ENCODE measurements at places on chromosomes 11 and 22.
A peak's percentile ranks its signal among the peaks of the same experiment; 100 is the strongest.

DNA sequence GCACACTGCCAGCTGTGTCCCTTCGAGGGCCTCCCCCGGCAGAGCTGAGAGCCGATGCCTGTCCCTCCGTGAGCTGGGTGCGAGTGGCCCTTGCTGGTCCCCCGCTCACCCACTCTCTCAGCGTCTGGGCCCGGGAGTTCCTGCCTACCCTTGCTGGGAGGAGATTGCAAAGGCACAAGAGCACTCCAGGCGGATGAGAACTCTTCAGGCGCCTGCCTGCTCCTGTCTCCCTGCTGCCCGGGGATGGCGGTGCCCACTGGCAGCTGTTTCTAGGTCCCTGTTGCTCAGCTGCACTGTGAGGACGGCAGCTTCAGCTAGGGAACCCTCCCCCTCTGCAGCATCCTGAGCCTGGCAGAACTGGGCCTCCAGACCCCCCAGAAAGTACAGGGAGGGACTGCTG is 61.1 kb downstream of the FLRT1 start:
- DNase-seq, result no peak

- no peak for DNase-seq
These were observed 17.5 kb downstream of the POLA2 start for GRCh38 chr11:65279279-65279678.

- no peak for DNase-seq
These were observed 851 bp downstream of the SPTBN2 start for GRCh38 chr11:66728038-66728692.

GRCh38 chr11:61985869-61986268 is 18.4 kb upstream of the FTH1 start:
- DNase-seq, result no peak

- no peak for DNase-seq
These were observed 38.6 kb upstream of the LMO2 start for GRCh38 chr11:33930317-33931021.

- DNase-seq, result no peak
These were observed 60.6 kb upstream of the TCF20 start for GRCh38 chr22:42331014-42331413.

DNA sequence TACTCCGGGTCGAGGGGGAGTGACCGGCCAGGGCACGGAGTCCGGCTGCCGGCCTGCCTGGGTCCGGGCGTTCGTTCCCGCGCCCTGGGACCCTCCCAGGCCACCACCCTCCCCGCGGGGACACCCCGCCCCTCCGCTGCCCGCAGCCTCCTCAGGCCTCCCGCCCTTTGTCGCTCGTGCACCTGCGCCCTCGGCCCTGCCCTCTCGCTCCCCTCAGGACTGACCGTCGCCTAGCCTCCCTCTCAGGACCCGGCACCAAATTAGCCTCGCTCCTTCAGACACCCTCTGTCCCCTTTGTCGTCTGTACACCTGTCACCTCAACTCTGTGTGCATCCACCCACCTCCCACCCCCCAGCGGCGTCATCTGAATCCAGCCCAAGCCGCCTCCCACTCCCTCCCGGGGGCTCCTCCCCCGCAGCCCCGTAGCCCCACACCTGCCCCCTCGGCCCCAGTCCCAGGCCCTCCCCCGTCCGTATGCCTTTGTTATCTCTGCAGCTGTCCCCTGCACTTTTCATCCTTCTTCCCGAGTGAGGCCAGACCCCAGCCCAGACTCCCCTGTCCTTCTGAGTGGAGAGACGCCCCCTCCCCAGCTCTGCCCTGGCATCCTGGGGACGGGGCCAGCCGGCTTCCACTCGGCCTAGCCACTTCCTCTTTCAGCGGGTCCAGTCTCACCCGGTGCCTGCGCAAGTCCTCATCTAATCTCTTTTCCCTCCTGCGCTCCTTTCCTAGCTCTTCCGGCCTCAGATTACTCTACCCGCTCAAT is 643 bp downstream of the TIGD3 start:
- DNase-seq, result no peak

GRCh38 chr11:35245056-35245455 is 106.1 kb downstream of the CD44 start:
- no peak for DNase-seq

GRCh38 chr11:122023614-122024250 is 92.3 kb downstream of the BLID start:
- DNase-seq, result no peak

- DNase-seq, result no peak
These were observed 177.4 kb downstream of the BUD13 start for GRCh38 chr11:116595305-116595880.

DNA sequence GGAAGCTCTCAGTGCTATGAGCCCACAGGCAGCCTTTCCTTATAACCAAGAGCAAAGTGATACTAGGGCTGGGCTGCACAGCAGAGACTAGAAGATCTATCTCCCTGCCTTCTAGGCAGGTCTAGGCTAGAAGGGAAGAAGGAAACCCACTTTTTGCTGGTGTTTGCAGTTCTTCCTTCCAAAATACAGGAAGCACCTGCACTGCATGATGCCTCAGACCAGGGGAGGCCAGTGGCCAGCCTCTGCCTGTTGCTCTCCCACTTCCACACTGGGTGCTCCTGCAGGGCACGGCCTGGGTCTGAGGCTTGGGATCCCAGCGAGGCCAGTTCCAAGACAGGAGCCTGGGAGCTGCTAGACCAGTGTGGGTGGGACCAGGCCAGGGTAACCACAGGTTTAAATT is 6.0 kb upstream of the UCP3 start:
- no peak for DNase-seq

GRCh38 chr22:43412808-43413795 is 1.3 kb downstream of the MPPED1 start:
- no peak for DNase-seq

DNA sequence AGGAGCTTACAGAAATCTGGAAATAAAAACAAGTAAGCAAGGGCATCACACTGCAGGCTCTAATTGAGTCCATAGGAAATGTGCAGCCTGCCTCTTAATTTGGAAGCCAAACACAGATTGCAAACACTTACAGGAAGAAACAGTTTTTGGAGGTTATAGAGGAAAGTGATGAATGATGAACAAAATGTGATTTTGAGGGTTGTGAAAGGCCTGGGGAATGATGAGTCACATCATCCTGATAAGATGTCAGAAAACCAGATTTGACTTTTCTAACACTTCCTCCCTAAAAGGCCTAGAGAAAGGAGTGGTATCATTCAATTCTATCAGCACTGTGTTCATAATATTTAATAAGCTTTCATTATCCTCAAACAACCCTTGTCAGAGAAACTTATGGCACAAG is 96.6 kb upstream of the POU2AF2 start:
- no peak for DNase-seq

GRCh38 chr11:111540114-111540936 is at the start of gene LAYN:
Gene LAYN (plus strand): TSS chr11:111540720. CDS start chr11:111540844, 124 bp downstream.
- peak; percentile 34 for DNase-seq

DNA sequence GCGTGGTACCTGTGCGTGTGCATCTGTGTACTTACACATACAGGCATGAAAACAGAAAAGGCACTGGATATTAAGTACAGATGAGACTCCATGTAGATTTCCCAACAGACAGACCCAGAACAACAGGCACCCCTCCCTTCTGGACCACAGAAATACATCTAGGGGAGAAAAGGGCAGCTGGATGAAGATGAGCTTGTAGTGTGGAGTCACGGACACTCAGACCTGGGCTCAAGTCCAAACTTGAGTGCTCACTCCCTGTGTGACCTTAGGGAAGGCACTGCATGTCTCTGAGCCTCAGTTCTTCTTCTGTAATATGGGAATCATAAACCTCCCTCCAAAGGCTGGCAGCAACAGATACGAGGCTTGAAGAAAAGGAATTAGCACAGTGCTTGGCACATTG is 108.9 kb downstream of the GALNT18 start:
- no peak for DNase-seq

DNA sequence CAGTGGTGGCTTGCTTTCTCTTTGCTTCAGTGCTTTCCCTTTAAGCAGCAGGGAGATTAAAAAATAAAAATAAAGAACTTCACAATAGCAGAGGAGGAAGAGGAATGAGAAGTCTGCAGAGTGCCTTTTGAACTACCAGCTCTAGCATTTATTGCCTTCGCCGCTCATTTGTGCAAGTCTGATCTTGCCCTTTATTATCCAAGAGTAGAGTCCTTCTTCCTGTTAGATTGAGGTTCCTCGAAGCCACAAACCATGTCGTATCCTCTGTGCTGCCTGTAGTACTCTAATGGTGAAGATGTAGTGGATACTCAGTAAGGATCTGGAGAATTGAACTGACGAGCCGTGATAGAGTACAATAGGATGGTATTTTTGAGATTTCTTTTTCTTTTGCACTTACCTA is 101.2 kb upstream of the RAG2 start:
- DNase-seq, result no peak

GRCh38 chr11:47178316-47178715 is 1.6 kb upstream of the ARFGAP2 start:
- no peak for DNase-seq

- no peak for DNase-seq
These were observed 29.0 kb downstream of the ARVCF start for GRCh38 chr22:19987394-19988306.

DNA sequence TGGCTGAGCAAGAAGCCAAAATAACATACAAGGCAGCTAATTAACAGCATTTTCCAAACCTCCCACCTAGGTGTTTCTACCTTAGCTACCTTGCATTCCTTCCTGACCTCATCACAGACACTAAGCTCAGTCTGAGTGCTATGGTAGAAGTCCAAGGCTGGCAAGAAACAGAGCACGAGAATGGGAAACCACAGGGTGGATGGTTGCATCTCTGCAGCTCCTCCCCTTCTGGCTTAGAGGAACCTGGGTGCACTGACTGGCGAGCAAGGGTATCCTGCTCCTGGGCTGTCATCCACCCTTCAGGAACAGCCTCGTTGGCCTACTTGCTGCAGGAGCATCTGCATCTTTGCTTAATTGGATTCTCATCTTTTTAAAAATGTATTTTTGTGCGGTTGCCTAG is 73.1 kb upstream of the KIRREL3 start:
- DNase-seq, result no peak

GRCh38 chr11:34476849-34477248 is 36.7 kb downstream of the ELF5 start:
- DNase-seq, result no peak

- no peak for DNase-seq
These were observed 129.8 kb upstream of the SLC5A12 start for GRCh38 chr11:26851696-26852095.

- no peak for DNase-seq
These were observed 932.3 kb downstream of the BRD1 start for GRCh38 chr22:48895336-48895735.

- peak; percentile 50 for DNase-seq
These were observed 43.3 kb upstream of the EP300 start for GRCh38 chr22:41048791-41049717.

- DNase-seq, result no peak
These were observed 699 bp downstream of the AIFM3 start for GRCh38 chr22:20967697-20968211.

GRCh38 chr22:49391436-49391835 is 436.2 kb downstream of the BRD1 start:
- DNase-seq, result no peak

- DNase-seq, result no peak
These were observed 1.6 kb upstream of the ACY3 start for GRCh38 chr11:67651976-67652781.

GRCh38 chr11:45180848-45181192 is 34.4 kb downstream of the PRDM11 start:
- peak; percentile 74 for DNase-seq

DNA sequence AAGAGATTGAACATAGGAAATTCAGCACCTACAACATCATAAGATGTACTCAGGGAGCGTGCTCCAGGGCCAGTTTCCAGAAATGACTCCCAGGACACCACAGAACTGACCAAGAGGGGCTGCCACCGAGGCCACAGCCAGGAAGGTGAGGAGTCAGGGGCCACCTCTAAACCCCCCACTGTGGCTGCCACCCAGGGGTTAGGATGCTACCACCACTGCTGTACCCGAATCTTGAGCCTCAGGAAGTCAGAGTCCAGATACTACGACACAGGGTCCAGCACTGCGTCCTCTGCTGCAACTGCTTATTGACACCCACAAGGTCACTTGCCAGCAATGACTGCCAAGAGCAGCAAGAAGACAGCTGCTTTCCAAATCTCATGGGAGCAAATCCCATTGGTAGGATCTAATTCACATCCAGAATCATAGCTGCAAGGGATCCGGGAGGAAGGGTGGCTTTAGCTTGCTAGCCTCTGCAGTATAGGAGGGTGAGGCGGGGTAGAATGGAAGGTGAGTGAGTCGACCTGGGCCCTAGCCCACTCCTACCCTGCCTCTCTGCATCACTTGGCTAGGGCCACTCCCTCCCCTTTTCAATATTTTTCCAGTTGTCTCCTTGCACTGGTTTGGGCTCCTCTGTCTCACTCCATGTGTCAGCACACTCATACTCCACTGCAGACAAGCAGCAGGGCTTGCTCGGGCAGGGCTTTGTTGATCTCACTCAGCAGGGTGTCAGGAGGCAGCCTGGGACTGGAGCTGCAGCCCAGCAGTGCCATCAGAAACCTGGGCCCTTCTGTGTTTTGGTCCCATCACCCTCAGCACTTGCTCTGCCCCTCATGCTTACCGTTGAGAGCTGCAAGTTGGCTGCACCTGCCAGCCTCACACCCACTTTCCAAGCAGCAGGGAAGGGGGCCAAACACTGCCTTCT is 18.1 kb upstream of the CYTH4 start:
- no peak for DNase-seq
